ENCODE measurements at places on chromosomes 7 and 10. TPM values are rescaled to one million over a fixed set of nuclear protein-coding genes. Genes with fewer than 3 reads are reported as not detected.

Gene HNRNPF
- total RNA-seq: 367 TPM

Gene GRID1
- total RNA-seq: 0.33 TPM

Gene TMEM26
- total RNA-seq: 0.50 TPM

Gene MPP7
- total RNA-seq: 0.33 TPM

Gene CELF2
- 11.5 TPM for total RNA-seq

Gene MPLKIP
- 11.5 TPM for total RNA-seq

Gene SLC16A12
- total RNA-seq: under 0.01 TPM

Gene TLX1
- total RNA-seq: not detected

Gene FAM25C
- not detected for total RNA-seq

Gene ATRNL1
- total RNA-seq: 1.00 TPM

Gene MBL2
- not detected for total RNA-seq

Gene ERVW-1
- total RNA-seq: not detected

Gene ING3
- total RNA-seq: 23.1 TPM

Gene PPIF
- total RNA-seq: 37.3 TPM

Gene FEZF1
- total RNA-seq: not detected

Gene TTYH3
- total RNA-seq: 36.5 TPM

Gene ANKRD61
- 0.44 TPM for total RNA-seq

Gene LRRC18
- total RNA-seq: not detected

Gene AQP1
- 0.50 TPM for total RNA-seq

Gene SCIN
- total RNA-seq: under 0.01 TPM

Gene IDE
- total RNA-seq: 18.7 TPM

Gene ZNF425
- 1.9 TPM for total RNA-seq

Gene SLC29A3
- 0.62 TPM for total RNA-seq

Gene TMEM196
- total RNA-seq: not detected

Gene SDK1
- 10.1 TPM for total RNA-seq

Gene LIPN
- total RNA-seq: not detected

Gene MLXIPL
- total RNA-seq: not detected

Gene LHFPL3
- 0.12 TPM for total RNA-seq

Gene SH2D4B
- not detected for total RNA-seq

Gene DPY19L1
- 34.6 TPM for total RNA-seq

Gene PALD1
- total RNA-seq: under 0.01 TPM

Gene EPHB6
- total RNA-seq: 5.0 TPM

Gene MGMT
- 10.0 TPM for total RNA-seq

Gene OR6B1
- total RNA-seq: not detected

Gene PAX4
- total RNA-seq: not detected

Gene CHST3
- total RNA-seq: 27.9 TPM

Gene ENO4
- 0.11 TPM for total RNA-seq

Gene HOXA11
- total RNA-seq: 12.4 TPM

Gene OR2A7
- not detected for total RNA-seq

Gene HOXA1
- under 0.01 TPM for total RNA-seq

Gene FAM131B
- 2.3 TPM for total RNA-seq

Gene CTNNA3
- total RNA-seq: not detected
